ENCODE measurements at places on chromosomes 6 and 20.

DNA sequence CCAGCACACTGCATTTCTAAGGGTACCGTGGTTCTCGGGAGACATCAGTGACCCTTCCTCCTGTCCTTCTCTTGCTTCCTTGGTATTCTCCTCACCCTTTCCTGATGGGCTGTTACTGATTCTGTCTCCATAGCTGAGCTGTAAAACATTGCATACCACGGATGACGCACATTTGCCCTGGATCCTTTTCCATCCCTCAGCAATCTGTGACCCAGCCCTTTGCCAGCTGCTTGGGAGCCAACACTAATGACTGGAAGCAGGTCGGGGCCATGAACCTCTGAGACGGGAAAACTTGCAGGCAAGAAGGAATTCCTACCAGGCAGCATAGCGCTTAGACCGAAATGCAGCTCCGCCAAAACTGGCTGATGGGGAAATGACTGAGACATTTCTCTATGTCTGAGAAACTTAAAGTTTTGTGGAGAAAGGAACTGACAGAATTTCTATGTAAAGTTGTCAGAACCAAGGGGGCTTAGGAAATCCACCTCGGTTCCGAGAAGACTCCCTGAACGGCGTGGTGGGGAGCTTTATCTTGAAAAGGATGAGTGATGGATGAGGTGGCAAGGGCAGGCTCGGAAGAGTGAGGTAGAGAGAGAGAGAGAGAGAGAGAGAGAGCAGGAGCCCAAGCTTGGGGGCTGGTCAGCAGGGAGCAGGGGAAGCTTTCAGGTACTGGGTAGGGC is 19.2 kb downstream of the TUBB2B start:
- DNase-seq, result no peak

GRCh38 chr20:10603378-10603777 is 70.4 kb downstream of the JAG1 start:
- DNase-seq, result no peak

DNA sequence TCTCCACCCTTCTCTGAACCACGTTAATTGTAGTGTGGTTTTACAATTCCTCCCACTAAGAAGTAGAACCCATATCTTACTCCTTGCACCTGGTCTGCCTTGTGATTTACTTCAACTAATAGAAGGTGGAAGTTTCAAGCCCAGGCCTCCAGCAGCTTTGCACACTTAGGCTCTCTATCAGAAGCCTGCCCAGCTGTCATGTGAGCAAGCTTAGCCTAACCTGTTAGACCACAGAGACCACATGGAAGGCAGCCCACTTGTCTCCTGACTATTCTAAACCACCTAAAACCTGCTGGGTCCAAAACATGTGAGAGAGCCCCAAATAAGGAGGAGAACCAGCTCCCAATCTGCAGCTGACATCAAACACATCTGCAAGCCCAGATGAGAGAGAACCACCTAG is 127.6 kb upstream of the BTBD3 start:
- DNase-seq, result no peak

- DNase-seq, result no peak
These were observed 48.5 kb downstream of the FNDC1 start for GRCh38 chr6:159217595-159218275.

- no peak for DNase-seq
These were observed 73.7 kb upstream of the RREB1 start for GRCh38 chr6:7034055-7034454.

- DNase-seq, result no peak
These were observed 21.1 kb upstream of the MTHFD1L start for GRCh38 chr6:150844371-150844770.

DNA sequence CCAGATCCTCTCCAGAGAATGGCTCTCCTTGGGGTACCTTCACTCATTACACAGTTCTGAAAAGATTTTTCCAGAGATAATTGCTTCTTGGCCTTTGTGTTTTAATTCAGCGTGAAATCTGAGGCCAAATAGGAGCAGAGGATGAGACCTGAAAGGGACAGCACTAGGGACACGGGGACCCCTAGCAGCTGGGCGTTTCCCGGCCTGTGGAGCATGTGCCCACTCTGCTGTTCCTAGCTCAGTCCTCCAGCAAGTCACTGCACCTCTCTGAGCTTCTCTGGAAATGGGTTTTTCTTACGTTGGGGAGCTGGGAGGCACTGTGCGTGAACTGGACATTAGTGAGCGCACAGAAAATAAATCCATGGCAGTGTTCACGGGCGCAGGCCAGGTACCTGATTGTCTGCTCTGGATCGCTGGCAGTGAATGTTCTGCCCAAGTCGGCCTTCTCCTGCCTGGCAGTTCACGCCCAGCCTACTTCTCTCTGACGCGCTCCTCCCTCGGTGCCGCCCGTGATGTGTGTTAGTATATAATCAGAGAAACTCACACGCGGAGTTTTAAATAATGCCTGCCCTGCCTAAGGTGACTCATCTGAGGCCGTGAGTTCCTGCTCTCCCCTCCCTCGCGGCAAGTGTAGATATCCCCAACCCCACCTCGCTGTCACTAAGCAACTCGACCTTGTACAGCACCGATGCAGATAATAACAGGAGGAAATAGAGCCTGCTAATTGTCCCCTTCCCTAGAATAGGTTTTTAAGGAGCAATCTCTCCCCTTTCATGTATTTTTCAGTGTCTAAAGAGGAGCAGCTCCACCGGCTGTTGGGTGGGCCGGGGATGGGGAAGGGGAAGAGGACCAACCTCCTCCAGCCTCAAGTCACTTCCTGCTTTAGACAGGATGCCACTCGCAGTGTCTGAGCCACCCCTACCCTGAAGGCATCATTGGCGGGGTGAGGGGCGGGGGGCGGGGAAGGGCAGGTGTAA is 2.7 kb upstream of the TUBB2A start:
- DNase-seq, result peak; percentile 89

GRCh38 chr6:155549928-155550327 is 94.3 kb upstream of the NOX3 start:
- DNase-seq, result no peak

GRCh38 chr20:9710685-9711084 is 128.2 kb downstream of the PAK5 start:
- no peak for DNase-seq

GRCh38 chr6:56804996-56805395 is 149.9 kb upstream of the BEND6 start:
- DNase-seq, result no peak

DNA sequence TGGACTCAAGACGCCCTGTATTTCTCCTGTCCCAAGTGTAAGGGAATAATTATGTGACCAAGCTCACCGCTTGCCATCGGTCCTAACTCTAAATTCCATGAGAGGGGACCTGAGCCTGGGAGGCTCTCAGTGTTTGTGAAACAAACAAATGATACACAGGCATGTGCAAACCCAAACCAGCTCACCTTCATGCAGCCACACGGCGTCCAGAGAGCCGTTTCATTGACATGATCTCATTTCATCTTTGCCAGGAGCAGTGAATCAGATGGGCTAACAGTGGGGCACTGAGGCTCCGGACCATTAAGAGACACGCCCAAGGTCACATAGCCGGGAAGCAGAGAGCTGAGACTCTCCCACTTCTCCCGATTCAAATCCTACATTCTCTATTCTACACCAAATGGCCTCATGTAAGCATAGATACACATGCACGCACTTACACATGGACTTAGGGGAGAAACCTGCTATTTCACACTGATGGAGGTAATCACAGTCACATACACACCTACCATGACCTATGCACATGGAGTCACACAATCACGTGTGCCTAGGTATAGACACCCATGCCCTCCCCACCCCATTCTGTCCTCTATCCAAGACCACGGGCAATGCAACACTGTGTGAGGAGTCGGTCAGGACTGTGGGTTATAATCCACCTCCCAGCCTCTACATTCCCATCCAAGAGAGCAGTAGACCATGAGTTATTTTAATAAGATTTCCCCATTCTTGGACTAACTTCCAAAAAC is 1.1 kb downstream of the BNIP5 start:
- DNase-seq, result no peak

GRCh38 chr6:111848262-111848812 is 24.9 kb downstream of the FYN start:
- DNase-seq, result no peak

DNA sequence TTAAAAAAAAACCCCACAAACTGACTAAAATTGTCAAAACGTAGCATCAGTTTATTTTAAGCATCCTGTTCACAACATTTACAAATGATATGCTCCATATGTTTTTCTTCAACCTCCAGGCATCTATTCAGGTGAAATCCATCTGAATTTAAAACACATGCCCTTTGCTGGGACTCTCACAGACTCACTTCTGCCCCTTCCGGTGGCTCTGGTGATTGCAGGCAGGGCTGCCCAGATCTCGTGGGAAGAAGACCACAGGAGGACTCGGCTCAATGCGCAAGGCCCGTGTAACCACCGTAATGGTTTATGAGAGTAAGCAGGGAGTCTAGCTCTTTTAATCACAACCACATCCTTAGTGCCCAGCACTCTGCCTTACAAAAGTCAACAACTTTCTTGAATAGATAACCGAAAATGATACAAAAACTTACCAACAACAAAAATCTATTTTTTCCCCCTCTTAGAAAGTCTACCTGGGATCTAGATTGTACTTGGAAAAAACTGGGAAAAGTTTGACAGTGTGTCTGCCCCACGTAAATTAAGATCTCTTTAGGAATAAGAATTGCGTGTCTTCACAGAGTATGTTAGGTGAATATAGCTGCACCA is 139.1 kb downstream of the KIF16B start:
- peak; percentile 24 for DNase-seq

DNA sequence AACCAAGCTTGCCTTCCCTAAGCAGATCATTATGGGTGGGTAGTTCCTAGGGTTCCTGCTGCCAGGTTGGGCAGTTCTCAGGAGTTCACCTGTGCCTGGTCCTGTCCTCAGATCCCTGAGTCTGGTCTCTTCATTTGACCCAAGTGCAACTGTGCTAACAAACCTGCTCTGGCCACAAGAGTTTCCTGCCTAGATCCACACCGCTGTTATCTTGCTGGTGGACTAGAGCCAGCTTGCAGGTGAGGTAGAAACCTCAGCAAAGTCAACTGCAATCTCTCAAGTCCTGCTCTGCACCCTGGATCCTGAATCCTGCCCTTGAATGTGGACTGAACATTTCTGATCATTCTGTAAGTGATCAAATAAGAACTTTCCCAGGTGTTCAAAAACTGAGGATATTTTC is 191.8 kb upstream of the LRFN2 start:
- DNase-seq, result no peak

GRCh38 chr6:71123051-71123450 is 165.6 kb upstream of the OGFRL1 start:
- no peak for DNase-seq

GRCh38 chr6:37139230-37139962 is 30.6 kb upstream of the PIM1 start:
- no peak for DNase-seq

- no peak for DNase-seq
These were observed 88.2 kb downstream of the TCP11 start for GRCh38 chr6:35052694-35053565.

GRCh38 chr6:79089552-79090404 is 11.7 kb upstream of the PHIP start:
- no peak for DNase-seq

GRCh38 chr6:87772597-87773530 is 70.8 kb upstream of the AKIRIN2 start:
- DNase-seq, result no peak

DNA sequence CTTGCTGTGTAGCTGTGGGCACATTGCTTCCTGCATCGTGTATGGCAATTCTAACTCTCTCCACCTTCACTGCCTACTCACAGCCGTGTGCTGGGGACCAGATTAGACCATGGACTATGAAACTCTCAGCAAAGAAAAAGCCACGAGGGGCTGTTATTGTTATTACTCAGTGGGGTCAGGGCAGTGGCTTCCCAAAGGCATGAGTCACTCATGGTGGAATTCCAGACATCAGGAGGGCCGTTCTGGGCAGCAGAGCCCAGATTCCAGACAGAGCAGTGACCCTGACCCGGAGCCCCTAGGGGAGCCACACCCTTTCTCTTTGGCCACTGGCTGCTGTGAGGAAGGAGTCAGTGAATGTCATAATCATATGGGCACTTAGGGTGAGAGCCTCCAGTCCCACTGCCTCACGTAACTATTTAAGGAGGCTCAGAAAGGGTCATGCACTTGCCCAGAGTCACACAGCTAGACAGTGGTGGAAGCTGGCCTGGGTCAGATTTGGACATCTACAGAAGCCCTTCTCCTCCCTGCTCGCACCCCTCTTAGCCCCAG is 22.2 kb upstream of the CCN5 start:
- DNase-seq, result no peak

DNA sequence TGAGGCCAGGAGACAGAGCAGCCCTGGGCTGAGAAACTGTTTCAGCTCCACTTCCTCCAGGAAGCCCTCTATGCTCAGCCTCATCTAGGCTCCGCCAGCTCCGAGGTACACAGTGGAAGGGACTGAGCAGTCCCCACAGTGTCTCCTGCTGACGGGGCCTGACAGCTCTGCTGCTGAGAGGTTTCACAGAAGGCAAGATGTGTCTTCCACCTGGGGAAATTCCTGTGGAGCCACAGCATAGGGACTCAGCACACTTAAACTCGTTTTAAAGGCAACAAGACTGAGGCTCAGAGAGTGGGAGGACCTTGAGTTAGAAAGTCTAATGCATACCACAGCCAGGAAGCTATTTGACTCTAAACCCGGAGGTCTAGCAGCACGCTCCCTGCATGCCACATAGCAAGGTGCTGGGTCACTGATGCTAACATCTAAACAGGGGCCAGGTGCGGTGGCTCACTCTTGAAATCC is 6.8 kb downstream of the ADA start:
- DNase-seq, result peak; percentile 73

- DNase-seq, result no peak
These were observed 245.2 kb downstream of the HAO1 start for GRCh38 chr20:7695051-7695495.

- no peak for DNase-seq
These were observed 227.4 kb downstream of the C6orf118 start for GRCh38 chr6:165081944-165082532.

GRCh38 chr6:88167352-88167937 is 1.3 kb upstream of the CNR1 start:
- DNase-seq, result no peak

- peak; percentile 21 for DNase-seq
These were observed 2.0 kb upstream of the KCNB1 start for GRCh38 chr20:49484180-49485140.

DNA sequence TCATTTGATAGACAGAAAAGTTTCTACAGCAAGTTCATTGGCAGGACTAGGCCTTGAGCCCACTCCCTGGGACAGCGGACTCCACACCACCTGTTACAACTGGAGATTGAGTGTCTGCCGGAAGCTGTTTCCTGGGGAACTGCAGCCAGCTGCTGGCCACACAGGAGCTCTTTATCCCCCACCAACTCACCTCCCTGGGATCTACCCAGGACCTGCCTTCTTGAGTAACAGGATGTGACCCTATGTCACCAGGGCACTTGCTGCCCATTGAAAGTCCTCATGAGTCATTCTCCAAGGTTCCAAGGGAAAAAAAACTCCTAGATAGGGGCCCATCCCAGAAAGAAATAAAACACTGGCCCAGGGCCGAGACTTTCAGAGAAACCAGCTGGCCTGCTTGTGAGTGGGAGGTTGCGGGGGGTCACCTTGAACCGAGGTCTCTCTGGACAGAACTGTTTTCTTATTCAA is 37.4 kb upstream of the SLC9A8 start:
- no peak for DNase-seq

DNA sequence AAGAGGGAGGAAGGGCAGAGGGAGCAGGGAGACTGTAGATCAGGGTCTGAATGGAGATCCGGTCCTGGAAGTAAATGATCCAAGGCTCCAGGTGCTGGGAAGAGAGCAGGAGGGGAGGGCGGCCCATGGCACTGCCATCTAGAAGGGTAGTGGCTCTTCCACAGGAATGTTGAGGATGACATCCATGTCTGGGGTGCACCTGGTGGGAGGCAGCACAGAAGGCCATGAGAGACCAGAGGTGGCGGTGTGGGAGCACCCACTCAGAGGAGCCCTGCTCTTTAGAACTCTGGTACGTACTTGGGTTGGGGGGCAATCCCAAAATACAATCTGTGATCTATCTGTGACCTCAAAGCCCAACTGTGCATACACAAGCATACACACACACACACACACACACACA is 13.5 kb downstream of the DEFB132 start:
- no peak for DNase-seq
